ENCODE measurements at places on chromosomes 6 and 20.

DNA sequence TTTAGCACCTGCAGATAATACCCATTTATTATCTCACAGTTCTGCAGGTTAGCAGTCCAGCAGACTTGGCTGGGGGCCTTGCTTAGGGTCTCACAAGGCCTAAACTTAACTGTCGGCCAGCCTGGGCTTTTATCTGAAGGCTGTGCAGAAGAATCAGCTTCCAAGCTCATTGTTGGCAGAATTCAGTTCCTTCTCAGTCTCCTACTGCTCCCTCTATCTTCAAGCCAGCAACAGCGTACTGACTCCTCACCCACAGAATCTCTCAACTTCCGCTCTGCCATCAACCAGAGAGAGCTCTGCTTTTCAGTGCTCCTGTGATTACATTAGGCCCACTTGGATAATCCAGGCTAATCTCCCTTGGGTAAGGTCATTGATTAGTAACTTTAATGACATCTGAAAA lies 30.2 kb upstream of the NHSL1 start:
- no peak for DNase-seq

DNA sequence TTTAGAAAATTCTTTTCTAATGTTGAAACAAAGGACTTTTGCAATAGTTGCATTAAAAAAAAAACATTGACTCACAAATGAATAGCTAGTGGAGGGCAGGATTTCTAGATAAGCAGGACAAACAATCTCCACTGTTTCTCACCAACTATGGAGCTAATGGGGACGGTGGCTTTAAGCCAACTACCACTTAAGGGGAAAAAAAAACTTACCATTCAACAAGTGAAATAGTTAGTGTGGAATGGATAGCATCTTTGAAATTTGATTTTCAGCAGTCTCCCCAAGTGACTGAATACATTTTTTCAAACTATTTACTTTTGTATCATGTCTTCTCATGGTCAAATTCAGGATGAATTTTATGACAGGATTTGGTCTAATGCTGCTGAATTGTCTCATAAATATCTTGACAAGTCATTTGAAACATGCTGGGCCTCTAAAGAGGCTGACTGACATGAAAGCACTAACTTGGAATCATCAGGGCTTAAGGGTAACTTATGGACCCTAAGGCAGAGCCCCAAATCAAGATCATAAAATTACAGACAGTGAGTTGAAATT lies 100.5 kb downstream of the EYA4 start:
- no peak for DNase-seq

DNA sequence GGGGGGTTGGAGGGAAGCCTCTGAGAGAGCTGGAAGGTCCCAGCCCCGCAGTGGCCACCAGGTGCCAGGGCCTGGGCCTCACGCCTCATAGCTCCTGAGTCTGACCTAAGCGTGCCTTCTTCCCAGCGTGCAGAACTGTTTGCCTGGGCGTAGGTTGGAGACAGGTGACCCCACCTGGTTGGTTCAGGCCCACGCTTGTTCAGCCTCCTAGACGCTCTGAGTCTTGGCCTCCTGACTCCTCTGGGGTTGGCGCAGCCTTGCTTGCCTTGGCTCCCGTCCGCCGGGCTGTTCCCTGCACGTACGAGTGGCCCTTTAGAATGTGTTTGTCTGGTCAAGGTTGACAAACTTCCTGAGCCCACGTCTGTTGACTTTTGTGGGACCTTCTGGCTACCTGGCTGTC lies 70.8 kb downstream of the EYA2 start:
- DNase-seq: no peak

DNA sequence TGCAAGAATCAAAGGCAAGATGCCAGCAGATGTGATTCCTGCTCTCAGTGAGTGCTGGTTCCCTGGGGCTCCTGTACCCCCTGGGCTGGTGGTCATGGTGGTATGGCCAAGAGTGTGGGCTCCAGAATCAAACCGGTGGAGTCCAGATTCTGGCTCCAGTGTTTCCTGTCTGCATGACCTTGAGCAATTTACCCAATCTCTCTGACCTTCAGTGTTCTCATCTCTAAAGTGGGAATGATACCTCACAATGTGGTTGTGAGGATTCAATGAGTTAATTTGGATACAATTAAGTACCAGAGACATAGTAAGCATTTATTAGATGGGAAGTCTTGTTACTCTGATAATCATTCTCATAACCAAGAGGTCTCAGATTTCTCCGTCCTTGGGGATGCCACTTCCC lies 218.4 kb upstream of the JARID2 start:
- DNase-seq: no peak

DNA sequence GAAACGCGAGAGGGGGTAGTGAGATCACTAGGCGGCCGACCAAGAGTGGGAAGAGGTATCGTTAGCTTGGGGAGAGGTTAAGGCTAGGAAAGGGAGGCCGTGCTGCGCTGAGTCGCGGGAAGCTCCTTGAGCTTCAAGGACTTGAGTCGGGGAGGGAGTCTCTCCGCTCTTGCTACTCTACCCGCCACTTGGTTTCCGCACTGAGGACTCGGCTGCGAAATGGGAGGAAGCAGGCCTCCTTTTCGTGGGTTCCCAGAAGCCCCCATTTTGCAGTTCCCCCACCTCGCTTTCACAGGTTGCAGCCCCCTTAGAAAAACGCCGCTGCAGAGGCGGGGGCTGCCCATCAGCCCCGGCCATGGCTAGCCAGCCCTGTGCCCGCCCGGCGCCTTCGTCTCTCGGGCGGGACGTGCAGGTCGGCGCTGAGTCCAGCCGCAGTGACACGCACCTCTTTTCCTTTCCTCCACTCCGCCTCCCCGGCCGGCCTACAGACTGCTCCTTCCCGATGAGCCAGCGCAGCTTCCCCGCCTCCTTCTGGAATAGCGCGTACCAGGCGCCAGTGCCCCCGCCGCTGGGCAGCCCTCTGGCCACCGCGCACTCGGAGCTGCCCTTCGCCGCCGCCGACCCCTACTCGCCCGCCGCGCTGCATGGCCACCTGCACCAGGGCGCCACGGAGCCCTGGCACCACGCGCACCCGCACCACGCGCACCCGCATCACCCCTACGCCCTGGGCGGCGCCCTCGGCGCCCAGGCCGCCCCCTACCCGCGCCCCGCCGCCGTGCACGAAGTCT lies 4.9 kb downstream of the VGLL2 start:
- no peak for DNase-seq

- DNase-seq: no peak
These were observed 28.5 kb upstream of the EMILIN3 start for GRCh38 chr20:41394931-41395666.

Data from NK-92 treated with Interleukin-12 subunit alpha and Interleukin-12 subunit beta, amount 100 ng/mL, for 24 hours (cell line).